Stimulated activated CD4-positive, alpha-beta T cell treated with anti-CD3 and anti-CD28 coated beads, Interleukin-12 subunit alpha, Interleukin-12 subunit beta, amount 100 ng/mL, for 24 hours (primary cell): ENCODE measurements at places on chromosomes 5 and 9.

DNA sequence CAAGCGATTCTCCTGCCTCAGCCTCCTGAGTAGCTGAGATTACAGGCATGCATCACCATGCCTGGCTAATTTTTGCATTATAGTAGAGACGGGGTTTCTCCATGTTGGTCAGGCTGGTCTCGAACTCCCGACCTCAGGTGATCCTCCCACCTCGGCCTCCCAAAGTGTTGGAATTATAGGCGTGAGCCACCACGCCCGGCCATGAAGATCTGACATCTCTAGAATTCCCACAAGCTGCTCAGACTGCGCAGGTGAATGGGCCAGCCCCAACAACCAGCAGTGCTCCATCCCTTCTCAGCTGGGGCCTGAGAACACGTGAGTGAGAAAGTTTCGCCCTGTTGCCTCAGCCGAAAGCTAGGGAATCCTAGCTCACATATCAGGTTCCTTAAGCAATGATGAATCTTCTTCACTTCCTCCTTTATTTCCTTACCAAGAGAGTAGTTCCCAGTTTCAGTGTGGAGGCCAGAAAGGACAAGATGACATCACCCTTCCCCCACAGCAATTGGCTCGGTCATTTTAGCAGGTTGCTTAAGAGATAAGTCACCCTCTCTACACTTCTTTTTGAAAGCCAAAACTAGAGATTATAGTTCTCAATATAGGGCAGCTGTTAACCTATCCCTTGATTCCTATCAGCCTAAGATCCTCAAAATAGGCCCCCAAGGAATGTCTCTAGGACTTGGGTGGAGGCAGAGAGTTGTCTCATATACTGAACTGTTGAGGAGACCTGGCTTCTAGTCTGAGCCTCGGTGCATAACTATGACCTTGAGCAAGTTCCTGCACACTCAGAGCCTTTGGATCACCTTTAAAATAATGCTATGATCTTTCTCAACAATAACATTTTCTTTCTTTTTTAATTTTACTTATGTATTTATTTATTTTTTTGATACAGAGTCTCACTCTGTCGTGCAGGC lies 23.9 kb upstream of the PPP2CA start:
- DNase-seq = no peak

DNA sequence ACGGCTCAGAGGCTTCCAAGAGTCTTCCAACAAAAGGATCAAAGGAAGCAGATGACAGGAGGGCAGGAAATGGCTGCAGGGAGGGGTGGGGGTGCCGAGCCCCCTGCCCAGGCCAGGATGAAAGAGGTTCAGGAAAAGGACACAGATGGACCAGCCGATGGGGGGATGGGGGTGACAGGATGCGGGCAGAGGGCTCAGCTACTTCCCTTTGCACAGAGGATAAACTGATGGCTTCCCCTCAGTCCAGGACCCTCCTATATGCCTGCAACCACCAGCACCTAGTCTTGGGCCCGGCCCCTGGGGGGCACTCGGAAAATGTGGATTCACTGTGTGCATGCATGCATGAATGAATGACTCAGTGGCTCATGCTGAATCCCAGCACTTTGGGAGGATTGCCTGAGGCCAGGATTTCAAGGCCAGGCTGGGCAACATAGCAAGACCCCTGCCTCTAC lies 148.2 kb downstream of the C9orf50 start:
- DNase-seq = no peak

DNA sequence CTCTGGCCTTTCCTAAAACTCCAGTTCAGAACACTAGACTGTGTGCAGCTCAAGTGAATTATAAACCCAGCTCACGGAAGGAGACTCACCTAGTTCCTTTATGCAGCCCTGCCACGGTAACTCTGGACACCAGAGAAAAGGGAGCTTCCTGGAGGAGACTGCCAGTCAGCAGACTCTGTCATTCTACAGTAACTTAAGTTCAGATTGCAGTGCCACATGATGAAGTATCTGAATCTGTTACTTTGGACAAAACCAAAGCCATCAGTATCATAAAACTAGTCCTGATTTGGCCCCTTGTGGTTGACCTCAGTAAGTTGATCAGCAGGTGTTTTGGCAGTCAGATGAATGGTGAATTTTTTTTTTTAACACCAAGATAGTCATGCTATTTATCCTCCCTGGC lies 2.7 kb downstream of the MTRR start:
- DNase-seq = no peak

- no peak for DNase-seq
Measured at GRCh38 chr9:69931340-69931739, 110.7 kb downstream of the CFAP95 start.

- no peak for DNase-seq
Measured at GRCh38 chr5:110665184-110665726, 61.2 kb downstream of the TMEM232 start.
